Right kidney (tissue), 9 donors: ENCODE measurements at places on chromosomes 2 and 18.

- DNase-seq: no peak
Measured at GRCh38 chr2:27059141-27059820, 7.8 kb downstream of the AGBL5 start.

- DNase-seq: no peak
Measured at GRCh38 chr2:3747032-3747654, 43.8 kb downstream of the DCDC2C start.

DNA sequence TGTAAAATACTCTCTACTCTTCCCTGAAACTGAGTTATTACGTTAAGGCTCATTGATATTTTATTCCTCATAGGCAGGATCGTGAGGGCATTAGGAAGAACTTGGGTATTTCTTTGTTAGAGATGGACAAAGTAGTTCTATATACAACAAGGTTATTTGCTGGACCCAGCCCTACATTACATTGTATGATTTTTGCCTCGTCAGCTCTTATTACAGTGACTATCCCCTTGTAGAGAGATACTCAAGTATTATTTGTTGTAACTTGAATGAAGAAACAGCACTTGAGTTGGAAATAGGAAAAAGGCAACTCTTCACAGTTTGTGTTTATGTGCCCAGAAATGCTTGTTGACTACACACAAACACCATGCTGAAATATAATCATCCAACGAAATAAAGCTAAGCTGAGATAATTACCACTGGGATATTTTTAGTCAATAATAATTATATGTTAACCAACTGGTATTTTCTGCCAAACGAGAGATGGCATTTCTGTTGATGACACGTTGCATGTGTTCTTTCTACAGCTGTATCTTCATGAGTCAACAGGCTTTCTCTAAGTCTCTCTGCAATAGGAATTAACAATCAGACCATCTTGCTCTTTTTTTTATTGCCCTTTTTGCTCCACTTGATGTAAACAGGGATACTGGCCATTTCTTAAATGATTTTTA lies 947.6 kb downstream of the DPP10 start:
- DNase-seq: no peak

DNA sequence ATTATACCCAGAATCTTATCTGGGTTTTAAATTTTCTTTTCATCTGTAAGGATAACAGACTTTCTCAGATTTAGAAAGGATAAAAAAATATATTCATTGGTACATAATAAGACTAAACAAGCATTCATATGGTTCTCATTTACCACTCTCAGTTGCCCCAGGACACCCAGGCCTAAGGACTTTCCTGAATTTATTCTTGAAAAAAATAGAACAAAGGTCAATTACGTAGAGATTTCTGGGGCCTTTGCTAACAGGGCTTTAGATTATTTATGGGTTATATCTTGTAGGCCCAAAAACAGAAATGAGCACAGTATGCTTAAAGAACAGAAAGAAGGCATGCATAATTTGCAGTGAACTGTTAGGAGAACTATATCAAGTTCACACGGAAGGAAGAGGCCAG lies 269.0 kb upstream of the COL3A1 start:
- no peak for DNase-seq

DNA sequence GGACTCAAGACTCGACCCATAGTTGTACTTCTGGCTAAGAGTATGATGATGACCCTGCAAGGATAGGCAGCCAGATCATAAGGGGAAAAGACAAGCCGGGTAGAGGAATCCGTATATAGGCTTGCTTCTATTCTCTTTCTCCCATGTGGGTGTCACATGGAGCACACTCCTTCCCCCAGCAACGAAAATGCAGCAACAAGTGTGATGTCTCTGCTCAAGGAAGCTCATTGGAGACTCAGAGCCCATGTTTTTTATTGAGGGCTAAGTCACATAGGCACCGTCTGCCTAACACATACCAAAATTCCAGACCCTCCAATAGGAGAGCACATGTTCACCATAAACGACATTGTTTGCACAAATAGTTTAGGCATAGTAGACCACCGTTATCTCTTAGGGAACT lies 6.3 kb downstream of the ZNF2 start:
- no peak for DNase-seq

DNA sequence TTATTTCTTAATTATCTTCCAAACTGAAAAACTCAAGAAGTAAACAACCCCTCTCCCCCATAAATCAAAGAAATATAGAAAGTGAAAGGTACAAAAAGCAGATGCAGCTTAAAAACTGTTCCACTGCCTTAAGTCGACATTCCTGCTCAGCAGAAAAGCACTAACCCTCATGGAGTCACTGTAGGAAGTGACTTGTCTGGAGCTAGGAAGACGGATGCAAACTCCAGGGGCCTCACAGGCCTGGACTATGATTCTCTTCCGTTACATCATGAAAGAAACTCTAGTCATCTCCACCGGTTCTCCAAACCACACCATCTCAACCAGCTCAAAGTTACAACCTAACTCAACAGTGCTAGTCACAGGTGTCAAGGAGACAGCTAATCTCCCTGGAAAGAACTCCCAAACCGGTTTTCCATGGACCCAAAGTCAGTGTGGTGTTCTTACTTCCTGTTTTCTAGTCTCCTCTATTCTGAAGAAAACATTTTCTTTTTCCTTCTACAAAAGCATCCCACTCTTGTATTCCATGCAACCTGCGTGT lies 128.4 kb downstream of the PIEZO2 start:
- DNase-seq: no peak

DNA sequence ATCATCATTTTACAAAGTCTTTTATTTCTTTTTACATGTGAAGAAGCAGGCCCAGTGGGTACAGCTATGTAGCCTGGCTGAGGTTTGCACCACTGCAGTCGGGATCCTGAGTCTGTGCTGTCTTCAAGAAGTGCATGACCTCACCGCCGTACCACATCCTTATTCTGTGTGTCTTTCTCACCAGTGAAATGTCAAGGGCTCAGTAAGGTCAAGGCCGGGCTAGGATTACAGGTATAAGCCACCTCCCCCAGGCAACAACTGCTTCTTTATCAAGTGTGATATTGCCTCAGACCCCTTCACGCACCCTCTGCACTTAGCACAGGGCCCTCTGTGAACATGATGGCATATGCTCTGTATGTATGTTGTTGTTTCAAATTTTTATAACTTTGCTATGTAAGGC lies 76.7 kb downstream of the PIEZO2 start:
- DNase-seq: no peak

DNA sequence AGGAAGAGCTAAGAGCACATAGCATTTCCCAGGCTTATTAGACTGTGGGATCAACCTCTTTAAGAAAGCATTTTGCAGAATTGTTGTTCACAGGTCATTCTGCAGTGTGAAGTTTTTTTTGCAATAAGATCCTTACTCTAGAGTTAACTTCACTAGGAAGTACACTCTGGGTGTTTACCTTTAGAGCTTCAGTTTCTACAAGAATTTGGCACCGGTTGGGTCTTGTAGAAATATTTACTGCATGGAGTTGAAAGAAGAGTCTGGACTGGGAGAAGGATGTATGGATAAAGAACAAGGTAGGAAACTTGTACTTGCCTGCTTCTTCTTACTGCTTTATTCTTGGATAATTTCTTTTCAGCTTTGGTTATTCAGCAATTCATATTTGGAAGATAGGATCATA lies 944.9 kb upstream of the GYPC start:
- DNase-seq: no peak

DNA sequence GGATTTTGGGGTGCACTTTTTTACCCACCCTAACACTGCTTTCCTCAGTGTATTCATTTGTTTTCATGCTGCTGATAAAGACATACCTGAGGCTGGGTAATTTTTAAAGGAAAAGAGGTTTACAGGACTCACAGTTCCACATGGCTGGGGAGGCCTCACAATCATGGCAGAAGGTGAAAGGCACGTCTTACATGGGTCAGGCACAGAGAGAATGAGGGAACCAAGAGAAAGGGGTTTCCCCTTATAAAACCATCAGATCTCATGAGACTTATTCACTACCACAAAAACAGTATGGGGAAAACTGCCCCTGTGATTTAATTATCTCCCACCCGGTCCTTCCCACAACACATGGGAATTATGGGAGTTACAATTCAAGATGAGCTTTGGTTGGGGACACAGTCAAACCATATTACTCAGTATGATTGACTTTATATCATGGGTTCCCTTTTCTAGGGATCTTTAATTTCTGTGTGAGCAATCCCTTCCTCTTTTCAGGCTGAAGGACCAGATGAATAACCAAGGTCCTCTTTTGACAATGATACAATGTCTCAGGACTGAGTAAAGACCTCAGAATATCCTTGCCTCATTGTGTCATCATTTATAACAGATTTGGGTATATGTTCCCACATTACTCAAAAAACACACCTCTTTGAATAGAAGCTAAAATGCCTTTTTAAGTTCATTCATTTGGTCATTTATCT lies 100.1 kb upstream of the TRIB2 start:
- DNase-seq: no peak

GRCh38 chr18:76528477-76529432 lies 33.7 kb upstream of the ZNF516 start:
- DNase-seq: peak; percentile 88

DNA sequence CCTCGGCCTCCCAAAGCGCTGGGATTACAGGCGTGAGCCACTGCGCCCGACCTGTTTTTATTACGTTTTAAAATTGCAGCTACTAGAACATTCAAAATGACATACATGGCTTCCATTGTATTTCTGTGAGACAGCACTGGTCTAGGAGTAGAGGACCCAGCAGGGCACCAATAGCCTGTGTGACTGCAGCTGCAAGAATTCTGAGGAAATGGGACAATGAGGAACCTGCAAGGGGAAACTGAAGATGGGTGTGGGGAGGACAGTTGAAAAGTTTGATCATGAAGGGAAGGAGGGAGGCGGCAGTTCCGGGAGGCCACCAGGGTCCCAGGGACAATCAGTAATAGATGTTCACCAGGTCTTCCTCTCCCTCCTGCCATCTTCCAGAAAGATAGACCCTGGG lies 13.9 kb upstream of the DNPEP start:
- DNase-seq: no peak

DNA sequence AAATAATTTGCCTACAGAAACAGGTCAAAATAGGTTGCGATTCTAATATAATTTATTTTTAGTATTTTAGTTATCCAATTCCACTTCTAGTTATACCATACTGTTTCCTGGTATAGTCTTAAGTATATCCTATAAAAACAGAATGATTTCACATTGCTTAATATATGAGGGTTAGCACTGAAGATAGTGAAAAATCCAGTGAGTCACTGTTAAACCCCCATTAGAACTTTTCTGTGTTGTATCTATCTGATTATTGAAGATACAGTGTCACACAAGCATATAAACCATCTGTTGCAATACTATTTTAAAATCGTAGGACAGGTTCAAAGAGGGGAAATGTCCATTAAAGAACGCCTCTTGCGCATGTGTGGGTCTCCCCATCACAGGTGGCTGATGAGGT lies 110.0 kb downstream of the FEZ2 start:
- DNase-seq: no peak

GRCh38 chr2:70703900-70704549 lies 64.0 kb downstream of the ADD2 start:
- no peak for DNase-seq

GRCh38 chr18:76370201-76370600 lies 124.8 kb downstream of the ZNF516 start:
- no peak for DNase-seq

DNA sequence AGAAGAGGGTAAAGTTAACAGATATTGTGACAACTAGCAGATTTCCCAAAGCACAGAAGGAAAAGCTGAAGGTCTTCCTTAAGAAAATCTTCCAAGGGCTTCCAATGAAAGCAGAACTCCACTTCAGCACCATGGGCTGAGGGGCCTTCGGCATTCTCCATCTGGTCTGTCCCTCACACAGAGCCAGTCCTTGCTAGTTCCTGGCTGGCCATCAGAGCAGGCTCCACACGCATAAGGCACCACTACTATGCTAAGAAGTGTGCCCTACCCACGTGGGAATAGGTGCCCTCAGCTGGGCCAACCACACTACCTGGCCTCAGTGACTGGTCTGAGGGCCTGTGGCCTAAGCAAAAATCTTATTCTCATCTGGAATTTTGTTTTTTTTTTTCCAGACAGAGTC lies 73.5 kb downstream of the METTL4 start:
- DNase-seq: no peak

DNA sequence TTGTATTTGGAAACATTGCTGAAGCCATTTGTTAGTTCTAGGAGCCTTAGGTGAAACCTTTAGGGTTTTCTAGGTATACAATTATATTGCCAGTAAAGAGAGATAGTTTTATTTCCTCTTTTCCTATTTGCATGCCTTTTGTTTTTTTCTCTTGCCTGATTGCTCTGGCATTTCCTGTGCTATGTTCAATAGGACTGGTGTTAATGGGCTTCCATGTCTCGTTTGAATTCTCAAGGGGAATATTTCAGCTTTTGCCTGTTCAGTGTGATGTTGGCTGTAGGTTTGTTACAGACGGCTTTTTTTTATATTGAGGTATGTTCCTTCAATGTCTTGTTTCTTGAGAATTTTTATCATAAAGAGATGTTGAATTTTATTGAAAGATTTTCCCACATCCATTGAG lies 1054.9 kb upstream of the NXPH2 start:
- no peak for DNase-seq

- DNase-seq: no peak
Measured at GRCh38 chr2:127174136-127174535, 46.0 kb downstream of the CYP27C1 start.

- DNase-seq: no peak
Measured at GRCh38 chr2:178374865-178375264, 76.1 kb downstream of the PRKRA start.

DNA sequence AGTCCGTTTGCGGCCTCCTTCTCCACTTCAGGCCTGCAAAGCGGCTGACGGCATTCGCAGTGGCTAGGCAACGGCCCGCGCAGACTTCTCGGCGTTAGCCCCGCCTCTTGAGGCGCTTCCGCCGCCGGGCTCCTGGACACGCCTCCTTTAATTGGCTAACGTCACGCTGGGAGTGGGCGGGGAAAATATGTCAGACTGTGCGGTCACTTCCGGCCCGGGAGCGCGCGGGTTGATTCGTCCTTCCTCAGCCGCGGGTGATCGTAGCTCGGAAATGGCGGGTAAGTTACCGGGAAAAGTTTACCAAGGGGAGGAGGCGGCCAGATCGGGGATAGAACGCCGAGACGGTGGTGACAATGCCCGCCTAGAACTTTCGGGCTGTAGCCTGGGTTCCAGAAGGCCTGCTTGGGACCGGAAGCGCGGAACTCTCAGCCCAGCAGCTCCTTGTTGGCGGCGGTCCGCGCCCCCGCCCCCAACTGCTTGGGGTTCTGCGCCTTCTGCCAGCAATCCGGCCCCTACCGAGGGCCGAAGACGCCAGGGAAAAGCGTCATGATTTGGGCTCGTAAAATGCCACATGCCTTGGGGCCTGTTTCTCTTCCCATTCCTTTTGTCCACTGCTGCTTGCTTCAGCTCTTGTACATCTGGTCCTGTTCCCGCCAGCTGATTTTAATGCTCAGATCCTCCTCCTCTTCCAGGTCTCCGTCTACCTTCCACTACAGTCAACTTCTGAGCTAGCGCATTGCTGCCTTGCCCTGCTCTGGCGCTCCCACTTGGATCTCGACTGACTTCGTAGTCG lies at the start of gene HAT1:
Gene HAT1, plus strand, starts transcription at position 232 of the 793 bp plus-strand sequence. Its CDS starts 40 bp downstream, at position 272.
- DNase-seq: peak; percentile 98
